ENCODE measurements at places on chromosomes 11 and 22. TPM values are rescaled to one million over a fixed set of nuclear protein-coding genes. Genes with fewer than 3 reads are reported as not detected.

GRCh38 chr11:88212300-88212699, 37.1 kb upstream of the RAB38 start:
- DNase-seq: no peak

DNA sequence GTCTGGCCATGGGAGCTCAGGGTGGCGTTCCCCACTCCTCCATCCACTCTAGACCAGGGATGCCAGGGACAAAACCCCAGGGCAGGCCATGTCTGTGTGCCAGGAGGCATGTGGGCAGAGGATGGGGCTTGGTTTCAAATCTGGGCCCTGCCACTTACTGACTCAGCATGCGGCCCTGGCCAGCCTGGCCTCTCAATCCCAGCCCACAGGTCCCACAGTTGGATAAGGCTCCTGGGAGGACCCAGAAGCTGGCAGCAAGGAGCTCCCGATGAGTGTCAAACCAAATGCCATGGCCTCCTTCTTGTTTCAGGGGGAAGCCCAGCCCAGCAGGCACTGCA, 1290.4 kb downstream of the BRD1 start:
- no peak for DNase-seq

GRCh38 chr22:41880653-41881052, 34.2 kb downstream of the SHISA8 start:
- no peak for DNase-seq

- DNase-seq: no peak
Observed at GRCh38 chr22:46102752-46103151, 47.6 kb upstream of the PPARA start.

DNA sequence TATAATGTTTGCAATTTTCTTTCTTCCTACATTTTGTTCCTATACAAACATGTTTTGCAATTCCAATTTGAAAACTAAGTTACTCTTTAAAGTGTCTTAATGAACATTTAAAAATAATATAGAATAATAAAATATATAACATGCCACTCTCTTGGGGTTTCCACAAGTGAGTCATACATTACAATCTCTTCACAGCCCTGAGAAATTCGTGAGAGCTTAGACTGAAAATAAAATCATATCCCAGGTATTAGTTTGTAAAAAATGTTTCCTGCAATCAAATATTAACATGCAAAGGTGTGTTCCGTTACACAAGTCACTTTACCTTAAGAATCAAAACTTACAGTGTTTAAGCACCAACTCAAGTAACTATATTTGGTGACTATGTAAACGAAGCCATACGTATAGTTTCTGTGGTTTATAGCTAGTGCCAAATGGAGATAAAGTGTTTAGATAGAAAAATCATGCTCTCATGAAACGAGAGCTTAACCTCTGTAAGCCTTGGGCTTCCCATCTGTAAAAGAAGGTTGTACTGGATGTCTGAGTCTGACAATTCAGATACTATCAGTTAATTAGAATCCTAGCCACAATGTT, 253.6 kb upstream of the ANO3 start:
- DNase-seq: no peak

GRCh38 chr22:17120281-17120680, 879 bp downstream of the TMEM121B start:
- peak; percentile 58 for DNase-seq

DNA sequence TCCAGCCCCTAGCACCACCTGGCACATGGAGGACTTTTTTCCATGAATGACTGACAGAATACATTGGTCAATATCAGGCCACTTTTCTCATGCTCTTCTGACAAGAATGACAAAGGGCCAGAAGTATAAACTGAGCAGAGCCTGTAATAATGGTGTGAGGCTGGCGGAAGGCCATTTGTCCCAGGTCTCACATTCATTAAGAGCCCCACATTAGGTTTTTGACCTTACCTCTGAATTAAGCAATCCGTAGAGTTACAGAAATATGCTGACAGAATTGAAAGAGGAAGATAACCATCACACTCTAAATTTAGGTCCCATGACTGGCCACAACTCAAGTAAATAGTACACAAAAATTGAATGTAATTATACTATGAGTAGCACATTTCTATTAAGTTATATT, 55.2 kb downstream of the SYT9 start:
- no peak for DNase-seq

- DNase-seq: no peak
Observed at GRCh38 chr22:29750559-29751538, 16.0 kb downstream of the ZMAT5 start.

DNA sequence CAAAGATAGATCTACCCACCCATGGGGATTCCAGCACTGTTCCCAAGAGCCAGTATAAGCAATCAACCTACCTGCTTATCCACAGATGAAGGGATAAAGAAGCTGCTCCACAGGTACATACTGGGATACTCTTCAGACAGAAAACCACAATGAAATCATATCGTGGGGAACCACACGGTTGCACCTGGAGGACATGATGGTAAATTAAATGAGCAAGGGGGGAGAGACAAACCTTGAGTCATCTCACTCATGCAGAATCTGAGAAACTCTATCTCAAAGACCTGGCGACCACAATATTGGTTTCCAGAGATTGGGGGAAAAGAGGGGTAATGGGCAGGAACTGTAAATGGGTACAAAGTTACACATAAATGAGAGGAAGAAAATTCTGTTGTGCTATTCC, 14.5 kb downstream of the RGL4 start:
- no peak for DNase-seq

DNA sequence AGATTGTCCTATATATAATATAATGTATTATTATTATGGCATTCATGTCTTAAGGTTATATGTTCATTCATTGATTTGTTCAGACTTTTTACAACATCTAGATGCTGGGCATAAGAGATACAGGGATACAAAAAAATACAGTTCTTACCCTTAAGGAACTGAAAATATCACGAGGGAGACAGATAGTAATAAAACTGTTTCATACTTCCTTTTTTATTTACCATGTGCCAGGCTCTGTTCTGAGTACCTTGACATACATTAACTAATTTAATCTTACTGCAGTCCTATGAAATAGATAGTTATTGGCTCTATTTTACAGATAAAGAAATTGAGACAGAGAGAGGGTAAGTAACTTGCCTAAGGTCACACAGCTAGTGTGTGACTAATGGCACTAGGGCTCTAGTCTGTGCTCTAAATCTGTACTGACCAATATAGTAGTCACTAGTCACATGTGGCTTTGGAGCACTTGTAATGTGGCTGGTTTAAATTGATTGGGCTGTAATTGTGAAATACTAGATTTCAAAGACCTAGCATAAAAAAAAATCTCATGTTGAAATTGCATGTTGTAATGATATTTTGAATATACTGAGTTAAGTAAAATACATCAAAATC, 21.3 kb downstream of the TRIM44 start:
- no peak for DNase-seq

GRCh38 chr11:72781313-72782080, 12.3 kb downstream of the STARD10 start:
- DNase-seq: no peak

DNA sequence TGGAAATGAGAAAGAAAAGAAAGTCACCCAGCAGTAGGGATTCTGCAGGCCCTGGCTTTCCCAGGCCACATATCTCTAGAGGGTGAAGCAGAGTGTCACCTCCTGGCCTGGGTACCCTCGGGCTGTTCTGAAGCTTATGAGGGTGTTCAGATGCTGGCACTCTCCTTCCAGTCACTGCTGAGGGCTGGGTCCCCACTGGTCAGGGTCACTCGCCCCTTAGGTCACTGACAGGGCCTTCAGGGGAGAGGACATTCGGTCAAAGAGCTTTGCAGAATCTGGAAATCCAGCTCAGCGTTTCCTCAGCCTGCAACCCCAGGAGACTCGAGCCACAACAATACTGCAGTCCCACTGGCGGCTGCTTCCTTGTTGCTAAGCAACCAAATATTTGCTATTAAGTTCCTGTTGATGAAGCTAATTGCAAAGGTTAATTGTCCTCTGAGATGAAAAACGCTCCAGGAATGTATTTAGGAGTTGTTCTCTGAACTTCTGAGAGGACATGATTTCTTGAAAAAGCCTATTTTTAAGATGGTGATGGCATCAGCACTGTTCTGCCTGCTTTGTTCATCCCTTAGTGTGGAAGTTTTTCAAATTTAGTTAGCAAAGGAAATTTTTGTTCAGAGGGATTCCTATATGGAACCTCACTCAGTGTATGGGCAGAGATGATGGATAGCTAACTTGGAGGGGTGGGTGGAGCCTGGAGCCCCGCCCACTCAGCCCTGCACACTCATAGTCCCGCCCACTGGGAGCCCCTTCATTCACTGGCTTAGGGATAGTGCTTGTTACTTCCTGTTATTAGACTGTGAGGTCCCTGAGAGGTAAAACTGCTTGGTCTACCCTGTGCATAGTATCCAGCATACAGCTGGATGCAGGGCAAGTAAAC, 109.2 kb downstream of the CSNK2A3 start:
- no peak for DNase-seq

DNA sequence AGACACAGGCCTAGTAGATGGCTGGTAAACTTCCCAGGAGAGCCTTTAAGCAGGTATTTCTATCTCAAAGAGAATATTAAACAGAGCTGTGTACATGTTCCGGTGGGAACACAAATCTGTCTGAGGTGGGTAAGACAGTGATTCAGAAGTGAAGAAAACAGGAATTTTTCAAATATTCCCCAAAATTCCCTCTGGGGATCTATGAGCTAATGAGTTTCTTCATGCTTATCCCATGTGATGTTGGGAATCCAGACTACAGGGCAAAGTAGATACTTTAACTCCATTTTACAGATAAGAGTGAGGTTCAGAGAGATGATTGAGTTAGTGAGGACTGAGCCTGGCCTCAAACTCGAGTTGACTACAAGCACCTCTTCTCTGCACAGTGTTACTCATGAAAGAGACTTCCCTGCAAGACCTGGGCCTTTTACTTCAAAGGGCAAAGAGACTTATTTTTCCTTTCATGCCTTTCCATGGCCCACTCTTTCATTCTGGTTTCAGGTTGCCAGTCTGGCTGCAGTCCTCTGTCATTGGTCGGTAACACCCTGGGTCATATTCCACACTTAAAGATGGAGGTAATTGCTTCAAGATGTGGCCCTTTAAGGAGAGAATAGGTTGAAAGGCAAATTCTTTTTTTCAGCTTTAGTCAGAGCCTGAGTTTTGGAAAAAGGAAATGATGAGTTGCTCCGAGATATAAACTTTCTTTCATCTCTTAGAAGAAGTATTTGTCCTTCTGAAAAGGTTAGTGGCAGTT, 70.1 kb downstream of the CYB5R2 start:
- DNase-seq: no peak

GRCh38 chr11:2806351-2807024, 79.1 kb downstream of the CDKN1C start:
- no peak for DNase-seq

DNA sequence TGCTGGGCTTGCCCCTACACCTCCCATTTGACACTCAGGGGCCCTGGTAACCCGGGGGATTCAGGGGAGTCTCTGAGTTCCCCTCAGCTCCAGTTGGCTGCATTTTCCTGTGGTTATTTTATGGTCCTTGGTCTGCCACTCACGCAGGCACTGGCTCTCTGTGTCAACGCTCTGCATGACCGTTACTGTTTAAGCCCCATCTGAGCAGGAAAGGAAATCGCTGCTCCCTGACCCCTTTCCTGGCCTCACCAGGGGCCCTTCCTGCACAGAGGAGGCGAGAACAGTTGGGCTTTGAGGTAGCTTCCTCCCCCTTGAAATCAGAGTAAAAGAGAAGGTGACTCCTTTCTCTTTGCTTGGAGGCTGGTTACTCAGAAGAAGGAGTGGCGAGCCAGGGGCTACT, 2.4 kb downstream of the C1QTNF4 start:
- no peak for DNase-seq

GRCh38 chr11:64164392-64165312, 1.3 kb downstream of the MACROD1 start:
- no peak for DNase-seq

- DNase-seq: no peak
Observed at GRCh38 chr11:27627979-27628378, 72.3 kb downstream of the BDNF start.

- DNase-seq: no peak
Observed at GRCh38 chr22:30243661-30244060, 2.9 kb downstream of the LIF start.

- no peak for DNase-seq
Observed at GRCh38 chr22:21106000-21106399, 60.3 kb downstream of the LRRC74B start.

Gene CAT
- 147 TPM for total RNA-seq

Gene ART1
- not detected for total RNA-seq

Gene SPECC1L
- total RNA-seq: 65.7 TPM

Gene SLC22A8
- total RNA-seq: not detected

Gene OR51T1
- total RNA-seq: not detected

Gene RFPL3
- not detected for total RNA-seq

Gene TMPRSS4
- total RNA-seq: 180 TPM

Gene DEFB131B
- not detected for total RNA-seq

Gene CDON
- total RNA-seq: 25.8 TPM

All from mucosa of gallbladder (tissue), 1 donor.